ENCODE measurements at places on chromosomes 2 and 18. TPM values are rescaled to one million over a fixed set of nuclear protein-coding genes. Genes with fewer than 3 reads are reported as not detected.

The CD8B2 gene
- not detected for total RNA-seq

The PROKR1 gene
- total RNA-seq = not detected

The FAM228A gene
- 1.5 TPM for total RNA-seq

The RPIA gene
- total RNA-seq = 3.1 TPM

The RAPH1 gene
- 6.2 TPM for total RNA-seq

The SERPINB10 gene
- not detected for total RNA-seq

The SLC4A3 gene
- total RNA-seq = 1.3 TPM

All from bronchus fibroblast of lung (primary cell).